ENCODE measurements at places on chromosomes 12 and 14. TPM values are rescaled to one million over a fixed set of nuclear protein-coding genes. Genes with fewer than 3 reads are reported as not detected.

The NELL2 gene
- under 0.01 TPM for total RNA-seq

The SYT1 gene
- total RNA-seq, result 6.8 TPM

The SEL1L gene
- total RNA-seq, result 57.8 TPM

The RNASE1 gene
- 33.5 TPM for total RNA-seq

The LMO3 gene
- not detected for total RNA-seq

The MYBPC1 gene
- not detected for total RNA-seq

The BAG5 gene
- 37.7 TPM for total RNA-seq

The TAS2R46 gene
- total RNA-seq, result 3.2 TPM

The PROX2 gene
- not detected for total RNA-seq

The MMP17 gene
- 7.4 TPM for total RNA-seq

The TRIP11 gene
- total RNA-seq, result 19.8 TPM

The AP1G2 gene
- 14.1 TPM for total RNA-seq

The CABP1 gene
- total RNA-seq, result not detected

The AQP6 gene
- under 0.01 TPM for total RNA-seq

The USP5 gene
- total RNA-seq, result 88.4 TPM

The MSRB3 gene
- total RNA-seq, result 31.5 TPM

The ASIC1 gene
- 0.76 TPM for total RNA-seq

The CARMIL3 gene
- not detected for total RNA-seq

The SLCO1B3 gene
- not detected for total RNA-seq

Measured in epithelial cell of umbilical artery (primary cell).